Sigmoid colon (tissue), 7 donors: ENCODE measurements at places on chromosomes 2 and 18. TPM values are rescaled to one million over a fixed set of nuclear protein-coding genes. Genes with fewer than 3 reads are reported as not detected.

The ZRANB3 gene
- 1.4 TPM for polyA plus RNA-seq

GRCh38 chr18:45731716-45732115 is 7.7 kb downstream of the SLC14A1 start:
- DNase-seq, result no peak

- DNase-seq, result no peak
Measured at GRCh38 chr2:74938264-74938663, 20.2 kb upstream of the POLE4 start.

The EEF1B2 gene
- polyA plus RNA-seq, result 646 TPM

The SESTD1 gene
- polyA plus RNA-seq, result 21.6 TPM
